ENCODE measurements at places on chromosomes 1 and 21.

GRCh38 chr1:86787621-86788020 lies 83.2 kb downstream of the SH3GLB1 start:
- no peak for DNase-seq

DNA sequence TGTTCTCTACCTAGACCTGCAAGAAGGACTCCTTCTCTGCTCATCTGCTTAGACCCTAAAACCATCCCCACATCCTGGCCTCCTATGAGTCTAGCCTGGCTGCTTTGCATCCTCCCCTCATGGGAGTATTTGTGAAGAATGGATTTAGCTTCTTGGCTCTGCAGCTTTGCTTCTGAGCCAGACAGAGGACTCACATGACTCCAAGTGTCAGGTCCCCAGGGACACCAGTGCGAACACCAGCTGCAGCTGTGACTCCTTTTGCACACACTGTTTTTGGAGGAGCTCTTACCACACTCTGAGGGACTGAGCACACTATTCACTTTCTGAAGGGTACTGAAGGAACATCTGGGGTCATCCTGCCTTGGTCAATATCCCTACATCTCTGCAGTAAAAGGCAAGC lies 131.8 kb upstream of the SGIP1 start:
- no peak for DNase-seq

- no peak for DNase-seq
Observed at GRCh38 chr1:103171041-103171590, 62.8 kb upstream of the COL11A1 start.

DNA sequence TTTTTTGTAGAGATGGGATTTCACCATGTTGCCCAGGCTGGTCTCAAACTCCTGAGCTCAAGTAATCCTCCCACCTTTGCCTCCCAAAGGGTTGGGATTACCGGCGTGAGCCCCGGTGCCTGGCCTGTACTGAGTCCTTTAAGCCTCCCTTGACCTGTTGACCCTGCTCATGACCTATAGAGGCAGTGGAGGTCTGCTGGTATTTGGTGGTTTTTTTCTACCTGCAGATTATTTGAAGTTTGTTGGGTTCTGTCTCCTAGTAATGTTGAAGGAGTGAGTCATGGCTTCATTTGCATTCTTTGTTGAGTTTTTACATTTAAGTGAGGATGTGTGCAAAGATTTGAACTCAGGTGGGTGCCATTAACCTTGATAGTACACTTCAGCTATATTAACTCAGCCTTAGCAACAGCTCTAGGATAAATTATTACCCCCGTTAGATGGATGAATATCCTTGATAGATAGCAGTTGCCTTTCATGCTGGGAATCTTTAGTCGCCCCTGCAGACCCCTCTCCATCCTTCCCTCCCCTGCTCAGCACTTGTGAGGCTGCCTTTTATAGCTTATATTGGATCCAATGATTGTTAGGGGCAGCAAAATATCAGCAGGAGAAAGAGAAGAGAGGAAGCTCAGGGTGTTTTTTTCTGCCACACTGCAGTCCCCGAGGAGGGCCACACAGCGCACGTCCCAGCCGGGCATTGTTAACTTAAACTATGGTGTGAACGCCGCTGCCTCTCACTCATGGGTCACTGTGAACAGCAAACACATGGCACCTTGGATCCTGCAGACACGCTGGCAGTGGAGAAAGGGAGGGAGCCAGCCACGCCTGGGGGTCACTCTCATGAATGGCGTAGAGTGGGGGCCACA lies 14.9 kb upstream of the NPPB start:
- DNase-seq, result no peak

DNA sequence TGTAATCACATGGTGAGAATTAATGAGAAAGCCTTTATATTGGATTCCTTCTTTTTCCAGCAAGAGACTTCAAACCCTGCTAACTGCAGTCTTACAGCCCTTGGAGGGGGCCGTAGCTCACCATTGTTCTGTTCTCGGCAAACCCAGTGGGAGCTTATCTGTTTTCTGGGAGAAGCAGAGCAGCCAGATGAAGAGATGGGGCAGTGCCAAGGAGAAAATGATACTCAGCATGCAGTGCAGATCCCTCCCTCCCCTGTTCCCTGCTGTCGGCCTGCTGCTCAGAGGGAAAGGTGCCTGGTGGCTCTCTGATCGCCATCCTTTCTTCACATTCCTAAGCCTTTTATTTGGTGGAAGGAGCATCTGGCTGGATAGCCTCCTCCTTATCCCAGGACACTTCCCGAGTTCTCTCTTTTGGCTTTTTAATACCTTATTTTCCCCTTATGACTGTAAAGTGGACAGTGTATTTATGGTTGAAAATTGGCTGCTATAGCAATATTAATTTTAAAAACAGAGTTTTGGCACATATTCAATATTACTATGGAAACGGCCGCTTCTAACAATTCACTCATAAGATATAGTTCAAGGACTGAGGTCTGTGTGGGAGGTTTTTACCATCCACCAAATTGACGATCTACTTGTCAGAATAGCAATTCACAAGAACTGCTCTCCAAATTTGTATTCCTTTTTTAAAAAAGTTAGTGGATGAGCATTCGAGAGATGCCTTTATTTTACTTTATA lies 203.4 kb downstream of the CRB1 start:
- DNase-seq, result no peak

GRCh38 chr1:155188268-155188667 lies 14.6 kb downstream of the TRIM46 start:
- no peak for DNase-seq

GRCh38 chr1:113353580-113353979 lies 36.7 kb upstream of the MAGI3 start:
- no peak for DNase-seq

GRCh38 chr1:183279835-183280234 lies 93.8 kb downstream of the LAMC2 start:
- no peak for DNase-seq

DNA sequence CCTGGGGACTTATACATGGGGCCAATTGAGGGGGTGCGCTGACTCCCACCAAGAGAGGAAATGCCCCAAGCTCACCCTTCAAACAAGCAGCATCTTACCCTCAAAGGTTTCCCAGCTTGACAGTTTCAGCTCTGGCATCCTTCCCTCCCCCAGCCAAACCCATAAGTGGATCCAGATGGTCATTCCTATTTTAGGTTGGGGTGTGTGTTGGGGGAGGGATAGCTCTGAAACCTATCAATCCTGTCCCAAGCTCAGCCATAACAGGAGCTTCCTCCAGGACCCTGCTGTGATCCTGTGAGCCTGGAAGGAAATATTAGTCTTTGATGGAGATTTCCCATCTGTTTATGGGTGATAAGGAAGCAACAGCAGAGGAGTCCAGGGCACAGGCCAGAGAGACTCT lies 3.4 kb upstream of the TMEM222 start:
- DNase-seq, result no peak

DNA sequence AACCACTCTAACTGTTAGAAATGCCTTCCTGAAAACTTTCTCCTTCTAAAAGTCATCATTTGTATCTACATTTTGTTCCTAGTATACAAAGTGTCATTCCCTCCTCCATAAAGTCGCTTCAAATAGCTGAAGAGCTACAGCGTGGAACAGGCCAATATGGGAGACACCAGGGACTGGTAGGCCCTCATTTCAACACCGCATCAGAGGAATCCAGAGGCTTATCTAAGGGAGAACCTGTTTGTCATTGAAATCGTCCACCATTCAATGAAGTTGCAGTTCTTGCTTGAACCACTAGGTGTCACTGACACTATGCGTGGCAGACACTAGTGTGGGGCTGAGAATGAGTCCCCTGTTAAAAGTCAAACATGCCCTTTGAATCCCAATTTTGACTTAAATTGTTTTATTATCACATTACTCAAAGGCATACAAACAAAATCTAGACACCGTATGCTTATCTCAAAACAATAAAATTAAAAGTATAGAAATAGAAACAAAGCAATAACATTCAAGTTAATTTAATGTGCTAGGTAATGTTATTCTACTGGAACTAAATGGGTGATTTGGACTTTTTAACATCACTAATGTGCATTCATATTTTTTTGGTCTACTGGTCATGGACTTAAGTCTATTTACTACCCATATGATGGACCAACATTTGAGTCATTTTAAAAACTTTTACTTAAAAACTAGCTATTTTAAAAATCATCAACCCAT lies 182.3 kb downstream of the FCRL5 start:
- DNase-seq, result no peak

DNA sequence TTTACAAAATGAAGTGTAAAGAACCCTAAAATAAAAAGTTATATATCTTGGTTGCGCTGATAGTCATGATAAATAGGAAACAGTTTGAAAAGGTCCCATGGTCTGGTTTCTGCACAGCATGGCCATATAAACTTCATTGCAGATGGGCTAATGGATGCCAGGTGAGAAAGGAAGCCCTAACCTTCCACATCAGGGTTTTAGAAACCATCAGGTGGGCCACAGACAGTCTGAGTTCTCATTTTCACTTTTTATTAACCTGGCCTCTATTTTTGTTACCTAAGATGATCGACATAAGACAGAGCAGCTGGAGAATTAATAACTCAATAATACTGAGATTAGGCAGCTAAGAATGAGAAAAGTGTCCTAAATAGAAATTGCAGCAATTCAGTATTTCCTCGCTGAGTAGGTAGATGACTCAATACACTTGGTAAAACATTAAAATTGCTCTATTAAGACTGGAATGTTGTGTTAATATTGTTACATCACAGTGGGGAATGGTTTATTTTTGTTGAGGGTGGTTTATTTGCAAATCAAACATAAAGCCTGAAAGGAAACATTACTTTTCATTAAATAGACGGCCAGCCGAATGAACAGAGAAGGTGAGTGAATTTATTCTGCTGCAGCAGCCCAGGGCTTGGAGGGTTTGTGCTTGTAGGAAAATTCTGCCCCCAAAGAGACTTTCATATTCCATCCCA lies 21.1 kb downstream of the C1orf21 start:
- no peak for DNase-seq

DNA sequence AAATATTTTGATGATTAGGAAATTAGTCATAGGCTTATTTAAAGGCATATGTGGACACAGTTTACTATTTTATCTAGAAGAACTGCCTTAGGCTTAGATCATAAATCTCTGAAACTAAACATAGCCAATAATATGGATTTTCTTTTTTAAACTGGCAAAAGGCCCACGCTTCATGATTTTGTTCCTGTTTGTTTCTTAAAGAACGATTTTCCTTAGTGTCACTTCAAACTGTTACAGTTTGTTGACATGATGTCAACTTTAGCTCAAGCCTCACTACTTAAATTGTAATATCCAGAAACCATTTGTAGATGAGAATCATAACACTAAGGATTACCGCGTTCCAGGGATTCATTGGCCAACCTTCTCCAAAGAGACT lies 322.6 kb downstream of the HHIPL2 start:
- DNase-seq, result no peak

DNA sequence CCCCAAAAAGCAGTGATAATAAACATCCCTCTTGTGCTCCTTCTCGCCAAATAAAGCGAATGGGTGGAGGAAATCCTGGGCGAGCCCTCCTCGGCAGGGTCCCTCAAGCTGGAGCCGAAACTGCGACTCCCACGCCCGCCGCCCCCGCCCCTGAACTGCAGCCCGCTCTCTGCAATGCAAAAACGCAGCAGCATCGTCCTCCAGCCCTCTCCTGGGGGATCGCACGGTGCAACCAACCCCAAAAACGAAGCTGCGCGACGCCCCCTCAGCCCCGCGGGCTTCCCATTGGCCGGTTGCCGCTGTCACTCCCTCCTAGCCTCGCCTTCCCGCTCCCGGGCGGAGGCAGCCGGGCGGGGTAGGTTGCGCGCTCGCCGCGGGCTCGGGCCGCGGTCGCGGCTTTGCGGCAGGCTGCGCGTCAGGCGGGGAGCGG lies at the start of gene TMCC2:
Gene TMCC2, plus strand, starts transcription at position 363 of the 430 bp plus-strand sequence. CDS start 619 bp downstream, outside the sequence.
- peak; percentile 68 for DNase-seq

GRCh38 chr1:222028676-222029075 lies 286.8 kb upstream of the DUSP10 start:
- no peak for DNase-seq

GRCh38 chr1:172117800-172118199 lies 276.5 kb downstream of the DNM3 start:
- no peak for DNase-seq

DNA sequence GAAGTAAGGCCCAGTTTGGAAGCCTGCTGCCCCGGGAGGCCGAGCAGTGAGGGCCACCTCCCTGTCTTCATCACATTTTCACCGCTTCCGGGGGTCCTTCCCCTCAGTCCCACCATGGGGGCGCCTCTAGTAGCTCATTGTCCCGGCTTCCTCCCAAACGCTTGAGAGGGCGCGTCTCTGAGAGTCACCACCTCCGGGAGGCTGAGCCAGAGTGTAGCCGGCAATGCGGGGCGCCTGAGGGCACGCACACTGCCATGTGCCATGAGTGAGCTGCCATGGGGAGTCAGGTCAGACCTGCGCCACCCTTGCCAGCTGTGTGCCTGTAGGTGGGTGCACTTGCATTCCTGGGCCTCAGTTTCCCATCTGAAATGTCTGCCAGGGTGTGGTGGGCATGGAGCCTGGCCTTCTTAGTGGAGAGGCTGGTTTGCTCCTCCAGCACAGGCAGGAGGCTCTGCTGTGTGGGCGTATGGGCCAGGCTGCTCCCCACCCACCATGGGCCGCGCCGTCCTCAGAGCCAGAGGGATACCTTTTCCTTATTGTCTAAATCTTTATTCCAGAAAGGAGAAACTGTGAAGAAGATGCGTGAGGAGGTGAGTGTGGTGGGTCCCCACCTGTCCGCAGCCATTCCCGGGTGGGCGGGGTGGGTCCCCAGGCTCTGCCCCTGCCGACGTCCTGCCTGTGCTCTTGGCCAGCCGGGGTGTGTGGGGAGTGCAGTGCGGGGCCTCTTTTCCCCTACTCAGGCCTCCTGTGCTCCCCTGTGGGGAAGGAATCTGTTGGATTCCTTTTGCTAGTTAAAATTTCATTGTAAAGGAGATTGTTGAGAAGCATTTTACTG lies 81.3 kb upstream of the COL6A1 start:
- no peak for DNase-seq

DNA sequence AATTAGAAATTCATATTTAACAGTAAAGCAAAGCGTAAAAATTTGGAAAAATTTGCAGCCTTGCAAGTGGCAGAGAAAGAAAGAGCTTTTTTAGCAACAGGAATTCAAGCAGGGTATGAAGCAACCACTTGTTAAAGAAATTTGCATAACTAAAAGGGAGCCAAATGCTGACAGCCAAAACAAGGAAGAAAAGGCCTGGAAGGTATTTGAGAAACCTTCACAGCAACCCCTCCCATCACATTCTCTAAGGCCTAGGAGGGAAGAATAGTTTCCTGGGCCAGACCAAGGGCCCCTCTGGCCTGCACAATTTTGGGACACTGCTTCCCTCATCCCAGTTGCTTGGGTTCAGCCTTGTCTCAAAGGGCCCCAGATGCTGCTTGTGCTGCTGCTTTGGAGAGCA lies 672.4 kb upstream of the TMPRSS15 start:
- no peak for DNase-seq
